ENCODE measurements at places on chromosomes 7 and 10. TPM values are rescaled to one million over a fixed set of nuclear protein-coding genes. Genes with fewer than 3 reads are reported as not detected.
A peak's percentile ranks its signal among the peaks of the same experiment; 100 is the strongest.

- H3K36me3 ChIP-seq = no peaks in the 10 kb centered on the region
- H3K4me3 ChIP-seq = no peak overlapping the region
- H3K4me1 ChIP-seq = peaks cover 16% of the 10 kb centered on the region
- no peak for DNase-seq
Observed at GRCh38 chr10:119362122-119362521, 154.8 kb downstream of the GRK5 start.

DNA sequence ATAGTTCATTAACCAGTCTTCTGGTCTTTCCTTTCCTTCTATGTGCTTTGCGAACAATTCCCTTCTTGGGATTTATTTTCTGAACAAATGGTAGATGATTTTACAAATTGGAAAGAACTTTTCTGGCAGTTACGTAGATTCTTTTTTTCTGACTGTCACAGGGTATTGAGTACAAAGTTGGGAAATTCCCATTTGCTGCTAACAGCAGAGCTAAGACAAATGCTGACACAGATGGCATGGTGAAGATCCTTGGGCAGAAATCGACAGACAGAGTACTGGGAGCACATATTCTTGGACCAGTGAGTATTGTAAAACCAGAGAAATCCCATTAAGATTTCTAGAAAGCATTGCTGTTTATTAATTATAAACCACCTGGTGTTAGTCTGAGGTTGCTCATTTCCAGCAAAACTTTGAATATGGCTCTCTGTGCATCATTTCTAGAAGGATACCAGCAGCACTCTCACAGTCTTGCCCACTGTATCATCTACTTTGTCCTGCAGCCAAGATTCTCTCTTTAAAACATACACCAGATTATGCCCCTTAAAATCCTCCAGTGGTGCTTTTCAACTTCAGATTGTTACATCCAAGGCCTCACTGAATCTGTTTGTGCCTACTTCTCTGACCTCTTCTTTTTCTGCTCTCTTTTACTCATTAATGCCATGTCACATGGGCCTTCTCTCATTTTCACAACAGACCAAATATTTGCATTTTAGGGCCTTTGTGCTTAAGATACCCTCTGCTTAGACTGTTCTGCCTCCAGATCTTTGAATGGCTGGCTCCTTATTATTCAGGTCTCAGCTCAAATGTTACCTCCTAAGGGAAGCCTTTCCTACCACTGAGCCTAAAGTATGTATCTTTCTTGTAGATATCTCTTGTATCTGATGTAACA lies 27.0 kb downstream of the DLD start:
- no peak overlapping the region for H3K27ac ChIP-seq
- no peaks in the 10 kb centered on the region for H3K36me3 ChIP-seq
- no peak overlapping the region for H3K4me3 ChIP-seq
- no peaks in the 10 kb centered on the region for H3K27me3 ChIP-seq
- no peak for DNase-seq
- no peaks in the 10 kb centered on the region for H3K4me1 ChIP-seq

- no peaks in the 10 kb centered on the region for H3K27me3 ChIP-seq
- no peak overlapping the region for H3K4me3 ChIP-seq
- no peaks in the 10 kb centered on the region for H3K36me3 ChIP-seq
Observed at GRCh38 chr7:139117599-139118233, 8.2 kb upstream of the ZC3HAV1 start.

DNA sequence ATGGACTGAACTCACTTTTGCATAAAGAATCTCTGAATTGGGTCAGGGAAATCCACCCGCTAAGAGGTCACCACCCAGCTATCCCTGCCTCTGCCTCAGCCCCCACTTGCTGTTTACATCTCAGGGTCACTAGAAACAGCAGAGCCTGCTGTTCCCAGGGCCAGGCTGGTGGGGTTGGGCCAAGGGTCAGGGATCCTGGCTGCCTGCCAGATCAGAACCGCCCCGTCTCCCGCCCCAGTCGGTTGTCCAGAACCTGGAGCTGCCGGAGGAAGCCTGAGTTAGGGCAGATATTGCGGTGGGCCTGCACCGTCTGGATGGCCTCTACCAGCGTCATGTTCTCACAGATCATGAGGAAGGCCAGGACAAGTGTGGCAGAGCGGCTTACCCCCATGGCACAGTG lies 17.0 kb upstream of the SAMD8 start:
- no peaks in the 10 kb centered on the region for H3K27me3 ChIP-seq
- no peak overlapping the region for H3K27ac ChIP-seq
- DNase-seq = no peak
- H3K36me3 ChIP-seq = no peaks in the 10 kb centered on the region

- no peaks in the 10 kb centered on the region for H3K36me3 ChIP-seq
- no peaks in the 10 kb centered on the region for H3K4me1 ChIP-seq
- no peak overlapping the region for H3K27ac ChIP-seq
- no peak for DNase-seq
- H3K4me3 ChIP-seq = no peak overlapping the region
- H3K27me3 ChIP-seq = no peaks in the 10 kb centered on the region
Observed at GRCh38 chr7:92665926-92666325, 75.7 kb upstream of the FAM133B start.

- H3K27ac ChIP-seq = no peak overlapping the region
- no peaks in the 10 kb centered on the region for H3K27me3 ChIP-seq
- H3K4me1 ChIP-seq = no peaks in the 10 kb centered on the region
- H3K36me3 ChIP-seq = no peaks in the 10 kb centered on the region
Observed at GRCh38 chr10:110681023-110681681, 37.0 kb downstream of the RBM20 start.

DNA sequence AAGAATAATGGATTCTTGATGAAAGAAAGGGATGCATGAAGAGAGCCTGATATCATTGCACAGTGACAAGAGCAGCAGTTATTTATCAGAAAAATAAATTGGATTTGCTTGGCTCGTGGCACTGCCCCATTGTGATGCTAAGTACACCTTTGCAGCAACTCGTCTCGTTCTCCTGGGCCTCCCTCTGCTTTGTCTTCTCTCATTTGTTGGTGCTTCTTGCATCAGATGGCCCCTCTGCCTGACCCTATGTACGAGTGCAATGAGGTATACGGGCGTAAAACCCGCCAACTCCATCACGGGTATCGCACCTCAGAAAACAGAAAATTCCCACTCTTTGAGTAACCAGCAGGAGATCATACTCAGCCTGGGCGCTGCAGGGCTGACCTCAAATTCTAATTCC lies 107.2 kb upstream of the C10orf90 start:
- H3K4me3 ChIP-seq = no peak overlapping the region
- no peaks in the 10 kb centered on the region for H3K27me3 ChIP-seq
- H3K4me1 ChIP-seq = no peaks in the 10 kb centered on the region
- no peak overlapping the region for H3K27ac ChIP-seq
- no peaks in the 10 kb centered on the region for H3K36me3 ChIP-seq
- DNase-seq = no peak

PRKCQ gene
- 0.71 TPM for total RNA-seq

LIPN gene
- total RNA-seq = not detected

GRCh38 chr10:29835055-29835454 lies 200.3 kb upstream of the SVIL start:
- H3K36me3 ChIP-seq = no peaks in the 10 kb centered on the region
- H3K4me1 ChIP-seq = peaks cover 16% of the 10 kb centered on the region
- H3K4me3 ChIP-seq = no peak overlapping the region

FXYD4 gene
- total RNA-seq = not detected

GRCh38 chr7:1114505-1114904 lies 26.6 kb downstream of the GPER1 start:
- no peaks in the 10 kb centered on the region for H3K4me1 ChIP-seq
- peak; percentile 17 for DNase-seq
- H3K4me3 ChIP-seq = no peak overlapping the region
- H3K27me3 ChIP-seq = no peaks in the 10 kb centered on the region
- no peak overlapping the region for H3K27ac ChIP-seq

NEURL1 gene
- 3.2 TPM for total RNA-seq

NRG3 gene
- total RNA-seq = not detected

GRCh38 chr10:129123428-129123827 lies 343.6 kb upstream of the MGMT start:
- H3K27ac ChIP-seq = no peak overlapping the region
- no peaks in the 10 kb centered on the region for H3K27me3 ChIP-seq
- no peaks in the 10 kb centered on the region for H3K36me3 ChIP-seq
- H3K4me3 ChIP-seq = no peak overlapping the region

- DNase-seq = no peak
- H3K4me3 ChIP-seq = no peak overlapping the region
- peaks cover 2% of the 10 kb centered on the region for H3K4me1 ChIP-seq
Observed at GRCh38 chr7:77352665-77353406, 63.3 kb downstream of the GSAP start.

DNA sequence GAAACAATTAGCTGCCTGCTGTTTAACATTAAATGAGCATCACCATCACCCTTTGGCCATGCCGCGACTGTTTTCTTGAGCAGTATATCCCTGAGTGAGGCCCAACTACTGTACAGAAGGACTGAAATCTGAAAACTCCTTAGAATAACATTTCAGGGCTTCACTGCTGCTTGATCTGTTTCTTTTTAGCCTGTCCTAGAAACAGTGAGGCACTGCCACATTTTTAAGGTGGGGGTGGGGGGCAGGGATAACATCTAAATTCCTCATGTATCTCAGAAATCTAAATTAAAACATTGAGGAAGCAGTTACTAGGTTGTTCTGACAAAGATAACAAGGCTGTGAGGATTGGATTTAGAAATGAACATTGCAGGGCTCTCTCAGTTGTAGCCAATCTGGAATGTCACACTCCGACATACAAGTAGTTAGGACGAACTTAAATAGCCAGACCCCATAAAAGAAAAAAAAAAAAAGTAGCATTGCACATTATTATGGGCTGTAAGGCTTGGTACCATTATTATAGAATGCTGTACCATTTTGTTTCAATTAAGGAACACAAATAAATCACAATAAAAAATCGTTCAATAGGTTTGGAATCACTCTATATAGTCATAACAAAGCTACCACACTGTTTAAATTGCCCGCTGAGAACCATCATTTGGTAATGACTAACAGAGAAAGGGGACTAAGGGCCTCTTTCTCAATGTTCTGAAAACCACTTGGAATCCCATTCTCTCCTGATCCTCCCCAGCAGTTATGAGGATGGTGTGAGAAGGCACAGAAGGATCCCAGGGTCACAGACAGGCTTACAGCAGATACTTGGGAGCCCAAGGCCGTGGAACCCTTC lies 256.1 kb downstream of the INHBA start:
- no peak for DNase-seq
- peaks cover 7% of the 10 kb centered on the region for H3K4me1 ChIP-seq
- no peaks in the 10 kb centered on the region for H3K27me3 ChIP-seq

DNA sequence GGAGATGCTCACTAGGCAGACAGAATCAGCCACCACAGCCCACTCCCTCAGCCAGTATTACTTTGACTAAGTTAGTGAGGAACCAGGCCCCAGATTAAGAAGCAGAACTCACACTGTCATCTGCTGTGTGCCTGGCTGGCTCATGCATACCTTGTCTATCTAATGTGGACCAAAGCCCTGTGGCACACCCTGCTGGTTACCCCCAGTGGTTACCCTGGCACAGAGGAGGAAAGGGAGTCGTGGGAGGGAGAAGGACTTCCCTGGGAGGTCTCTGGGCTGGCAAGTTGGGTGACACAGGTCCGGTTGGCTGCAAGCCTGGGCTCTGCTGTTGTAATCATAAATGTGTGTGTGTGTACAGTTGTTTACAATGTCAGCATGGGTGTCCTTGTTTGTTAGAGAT lies 7.5 kb upstream of the SH2D4B start:
- no peaks in the 10 kb centered on the region for H3K36me3 ChIP-seq
- H3K4me1 ChIP-seq = no peaks in the 10 kb centered on the region
- DNase-seq = no peak

DNA sequence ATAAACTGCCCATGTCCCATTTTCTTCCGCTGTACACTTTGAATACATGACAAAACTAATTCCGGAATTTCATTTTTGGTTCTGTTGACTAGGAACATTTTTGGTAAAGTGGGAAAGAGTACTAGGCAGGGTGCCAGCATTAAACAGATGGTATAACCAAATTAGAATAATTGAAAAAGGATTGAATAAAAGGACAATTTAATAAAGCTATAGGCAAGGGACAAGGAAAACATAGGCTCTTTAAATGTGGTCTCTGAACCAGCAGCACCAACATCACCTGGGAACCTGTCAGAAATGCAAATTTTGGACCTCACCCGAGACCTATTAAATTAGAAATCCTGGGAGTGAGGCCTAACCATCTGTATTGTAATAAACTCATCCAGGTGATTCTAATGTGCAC lies 376.9 kb downstream of the LRRTM3 start:
- H3K27me3 ChIP-seq = no peaks in the 10 kb centered on the region
- no peak for DNase-seq
- no peak overlapping the region for H3K4me3 ChIP-seq
- H3K27ac ChIP-seq = no peak overlapping the region

GRCh38 chr10:73717556-73717955 lies 19.6 kb upstream of the AGAP5 start:
- H3K4me1 ChIP-seq = peaks cover 3% of the 10 kb centered on the region
- no peaks in the 10 kb centered on the region for H3K36me3 ChIP-seq
- no peaks in the 10 kb centered on the region for H3K27me3 ChIP-seq
- H3K27ac ChIP-seq = no peak overlapping the region
- H3K4me3 ChIP-seq = no peak overlapping the region
- no peak for DNase-seq

DNA sequence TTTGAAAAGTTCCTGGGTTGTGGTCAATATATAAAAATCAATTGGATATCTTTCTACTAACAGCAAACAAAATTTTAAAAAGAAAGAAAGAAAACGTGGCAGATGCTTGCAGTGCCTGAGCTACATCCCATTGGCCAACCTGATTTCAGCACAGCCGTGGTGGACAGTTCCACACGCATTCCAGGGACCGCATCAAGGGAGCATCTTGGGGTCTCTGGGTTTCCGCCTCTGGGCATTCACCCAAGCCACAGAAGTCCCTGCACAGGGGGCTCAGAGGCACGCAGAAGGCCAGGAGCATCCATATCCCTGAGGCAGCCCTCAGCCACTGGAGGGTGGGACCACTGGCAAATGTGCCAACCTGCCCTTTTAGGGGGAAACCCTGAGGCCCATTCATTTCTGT lies 254.5 kb upstream of the RNF32 start:
- no peak overlapping the region for H3K27ac ChIP-seq
- no peak for DNase-seq
- no peaks in the 10 kb centered on the region for H3K27me3 ChIP-seq
- no peak overlapping the region for H3K4me3 ChIP-seq
- no peaks in the 10 kb centered on the region for H3K36me3 ChIP-seq

- no peaks in the 10 kb centered on the region for H3K4me1 ChIP-seq
- no peak for DNase-seq
- no peak overlapping the region for H3K27ac ChIP-seq
- no peaks in the 10 kb centered on the region for H3K36me3 ChIP-seq
Observed at GRCh38 chr7:39271402-39271801, 293.7 kb downstream of the POU6F2 start.

MINPP1 gene
- 21.8 TPM for total RNA-seq

- H3K36me3 ChIP-seq = no peaks in the 10 kb centered on the region
- H3K4me1 ChIP-seq = no peaks in the 10 kb centered on the region
- no peak overlapping the region for H3K4me3 ChIP-seq
- no peak for DNase-seq
Observed at GRCh38 chr7:138657854-138658386, 43.2 kb downstream of the SVOPL start.

GRCh38 chr7:43834463-43835251 lies 34.7 kb downstream of the MRPS24 start:
- H3K4me1 ChIP-seq = no peaks in the 10 kb centered on the region
- H3K4me3 ChIP-seq = no peak overlapping the region
- no peaks in the 10 kb centered on the region for H3K36me3 ChIP-seq

GRCh38 chr10:17756557-17757217 lies 4.7 kb downstream of the TMEM236 start:
- no peak for DNase-seq
- no peak overlapping the region for H3K27ac ChIP-seq
- H3K4me1 ChIP-seq = no peaks in the 10 kb centered on the region

TFPI2 gene
- 47.2 TPM for total RNA-seq

All from ovary (tissue), 10 donors.